Airway epithelial cell (primary cell): ENCODE measurements at places on chromosomes 5 and 9. TPM values are rescaled to one million over a fixed set of nuclear protein-coding genes. Genes with fewer than 3 reads are reported as not detected.

The CTSL gene
- 52.7 and 55.1 TPM in 2 replicates for total RNA-seq

The RGS7BP gene
- total RNA-seq, result 0.19 TPM in 1 of 2 replicates, not detected in the other

The SPINK7 gene
- total RNA-seq, result 4.2 and 14.1 TPM in 2 replicates

The NSUN2 gene
- total RNA-seq, result 57.3 and 66.4 TPM in 2 replicates

The DMRTA1 gene
- total RNA-seq, result 2.0 and 2.4 TPM in 2 replicates

The DPM2 gene
- total RNA-seq, result 23.0 and 30.4 TPM in 2 replicates
